D721Med (cell line): ENCODE measurements at places on chromosomes 13 and 19.

DNA sequence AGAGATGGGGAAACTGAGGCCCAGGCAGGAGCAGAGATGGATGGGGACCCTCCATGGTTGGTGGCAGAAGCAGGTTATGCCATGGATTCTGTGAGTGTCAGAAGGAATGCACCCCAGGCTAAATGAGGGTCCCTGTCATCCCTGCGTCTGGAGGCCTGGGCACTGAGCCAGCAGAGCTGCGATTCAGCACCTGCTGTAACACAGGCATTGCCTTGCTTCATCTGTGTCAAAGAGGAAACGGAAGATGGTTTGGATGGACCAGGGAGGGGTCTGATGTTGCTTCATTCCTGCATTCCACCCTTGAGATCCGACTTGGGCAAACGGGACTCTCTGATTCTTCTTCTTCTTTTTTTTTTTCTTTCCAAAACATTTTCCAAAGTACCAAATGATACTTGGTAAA lies 1.2 kb downstream of the C5AR1 start:
- no peak for DNase-seq

- DNase-seq, result no peak
Observed at GRCh38 chr13:19680751-19681150, 47.3 kb downstream of the MPHOSPH8 start.

GRCh38 chr13:41462427-41462826 lies 5.1 kb downstream of the RGCC start:
- DNase-seq, result no peak

- DNase-seq, result no peak
Observed at GRCh38 chr13:113061271-113061625, 44.3 kb upstream of the F7 start.
